ENCODE measurements at places on chromosomes 3 and 15.

- DNase-seq, result peak; percentile 40
Observed at GRCh38 chr3:182212479-182213076, 500.9 kb downstream of the SOX2 start.

DNA sequence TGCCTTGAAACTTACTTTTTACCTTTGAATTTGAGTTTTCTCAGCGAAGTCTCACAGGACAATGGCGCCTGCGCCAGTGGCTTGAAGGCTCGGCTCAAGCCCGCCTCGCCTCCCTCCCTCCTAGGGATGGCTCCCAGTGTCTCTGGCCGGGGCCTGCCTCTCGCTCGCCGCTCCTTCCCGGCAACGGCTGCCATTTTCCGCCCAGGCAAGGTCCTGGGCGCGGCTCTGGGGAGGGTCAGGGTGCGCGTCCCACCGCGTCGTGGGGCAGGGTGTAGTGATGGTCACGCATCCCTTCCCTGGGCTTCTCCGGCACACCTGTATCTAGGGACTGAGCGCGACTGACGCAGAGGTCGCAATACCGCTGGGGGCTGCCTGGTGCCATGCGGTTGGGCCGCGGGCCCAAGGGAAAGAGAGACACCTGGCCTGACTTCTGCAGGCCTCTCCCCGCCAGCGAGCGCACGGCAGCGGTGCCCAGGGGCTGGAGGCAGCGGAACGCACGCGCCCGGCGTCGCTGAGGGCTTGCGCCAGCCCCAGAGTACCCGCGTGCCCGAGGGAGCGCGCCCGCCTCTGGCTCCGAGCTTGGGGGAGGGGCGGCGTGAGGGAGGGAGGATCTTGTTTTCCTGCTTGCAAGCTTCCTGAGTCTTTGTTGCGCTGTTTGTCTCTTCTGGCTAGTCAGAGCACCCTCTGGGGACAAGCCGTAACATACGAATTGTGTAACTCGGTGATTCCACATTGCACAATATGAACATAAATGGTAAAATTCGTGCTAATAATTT lies 20.7 kb upstream of the FEM1B start:
- peak; percentile 84 for DNase-seq

GRCh38 chr3:60703008-60703407 lies 548.2 kb downstream of the FHIT start:
- no peak for DNase-seq

- DNase-seq, result peak; percentile 97
Observed at GRCh38 chr3:16102905-16103364, 71.5 kb upstream of the GALNT15 start.

DNA sequence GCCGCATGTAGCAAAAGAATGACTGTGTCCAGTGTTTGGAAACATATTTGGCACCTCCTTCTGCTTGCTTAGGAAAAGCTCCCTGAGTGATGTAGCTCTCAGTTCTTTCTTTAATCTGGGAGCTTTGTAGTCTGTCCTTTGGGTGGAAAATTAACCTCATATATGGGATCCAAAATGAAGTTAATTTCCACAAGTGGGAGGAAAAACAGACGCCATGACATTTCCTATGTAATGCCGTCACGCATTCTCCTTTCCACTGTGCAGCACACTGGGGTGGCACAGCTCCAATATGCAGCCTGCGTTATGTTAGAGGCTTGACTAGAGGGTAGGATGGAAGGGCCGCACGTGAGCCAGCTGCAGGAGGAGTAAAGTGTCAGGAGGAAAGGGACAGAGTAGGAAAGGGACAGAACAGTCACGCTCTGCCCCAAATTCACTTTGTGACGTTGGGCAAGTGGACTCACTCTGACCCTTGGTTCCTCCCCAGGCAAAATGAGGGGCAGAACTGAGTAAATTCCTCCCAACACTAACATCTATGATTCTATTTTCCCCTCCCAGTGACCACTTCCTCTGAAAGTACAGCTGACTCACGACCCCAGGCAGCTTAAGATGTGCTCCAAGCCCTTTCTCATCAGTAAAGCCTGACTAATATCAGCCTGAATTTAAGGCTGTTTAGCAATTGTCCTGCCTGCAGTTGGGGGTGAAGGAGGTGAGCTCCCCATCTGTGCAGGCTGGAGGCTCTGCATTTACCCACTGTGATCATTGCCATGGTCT lies 176.5 kb upstream of the PFN2 start:
- peak; percentile 87 for DNase-seq
